ENCODE measurements at places on chromosomes 5 and 9. TPM values are rescaled to one million over a fixed set of nuclear protein-coding genes. Genes with fewer than 3 reads are reported as not detected.

FOXD4L6 gene
- polyA plus RNA-seq = not detected

CCNO gene
- polyA plus RNA-seq = not detected

DNA sequence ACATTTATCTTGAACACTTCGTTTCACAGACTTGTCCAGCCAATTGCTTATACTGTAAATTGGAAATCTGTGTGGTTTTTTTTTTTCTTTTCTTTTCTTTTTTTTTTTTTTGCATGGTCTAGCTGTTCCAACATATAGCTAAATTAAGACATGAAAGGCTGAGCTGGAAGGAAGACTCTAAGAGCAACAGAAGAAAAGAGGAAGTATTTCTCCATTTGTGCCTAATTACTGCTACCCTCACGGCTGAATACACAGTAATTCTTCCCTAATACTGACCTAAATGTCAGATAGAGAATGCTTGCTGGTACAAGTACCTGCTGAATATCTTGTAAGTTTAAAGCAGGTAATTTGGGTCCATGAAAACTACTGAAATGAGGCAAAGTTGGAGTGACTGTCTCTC lies 11.0 kb upstream of the HAPLN1 start:
- H3K4me1 ChIP-seq = no peaks in the 10 kb centered on the region
- H3K36me3 ChIP-seq = peaks cover 10% of the 10 kb centered on the region
- H3K4me3 ChIP-seq = no peak overlapping the region
- H3K27me3 ChIP-seq = no peaks in the 10 kb centered on the region

GRCh38 chr5:10760096-10760920 lies 726 bp downstream of the DAP start:
- no peaks in the 10 kb centered on the region for H3K36me3 ChIP-seq
- H3K27me3 ChIP-seq = no peaks in the 10 kb centered on the region
- H3K4me3 ChIP-seq = peak overlapping the region; percentile 91
- peaks cover 49% of the 10 kb centered on the region for H3K4me1 ChIP-seq

CCDC180 gene
- polyA plus RNA-seq = 0.81 TPM

All from naive B cell (primary cell).